Stimulated activated CD4-positive, alpha-beta T cell treated with anti-CD3 and anti-CD28 coated beads, Interleukin-2, amount 100 ng/mL, for 48 hours (primary cell): ENCODE measurements at places on chromosomes 5 and 9.

- DNase-seq, result no peak
These were observed 7.6 kb upstream of the AOPEP start for GRCh38 chr9:94718936-94719335.

- DNase-seq, result no peak
These were observed 30.0 kb downstream of the TGFBR1 start for GRCh38 chr9:99134893-99135341.

GRCh38 chr5:65821966-65822365, 100.0 kb downstream of the NLN start:
- DNase-seq, result no peak

DNA sequence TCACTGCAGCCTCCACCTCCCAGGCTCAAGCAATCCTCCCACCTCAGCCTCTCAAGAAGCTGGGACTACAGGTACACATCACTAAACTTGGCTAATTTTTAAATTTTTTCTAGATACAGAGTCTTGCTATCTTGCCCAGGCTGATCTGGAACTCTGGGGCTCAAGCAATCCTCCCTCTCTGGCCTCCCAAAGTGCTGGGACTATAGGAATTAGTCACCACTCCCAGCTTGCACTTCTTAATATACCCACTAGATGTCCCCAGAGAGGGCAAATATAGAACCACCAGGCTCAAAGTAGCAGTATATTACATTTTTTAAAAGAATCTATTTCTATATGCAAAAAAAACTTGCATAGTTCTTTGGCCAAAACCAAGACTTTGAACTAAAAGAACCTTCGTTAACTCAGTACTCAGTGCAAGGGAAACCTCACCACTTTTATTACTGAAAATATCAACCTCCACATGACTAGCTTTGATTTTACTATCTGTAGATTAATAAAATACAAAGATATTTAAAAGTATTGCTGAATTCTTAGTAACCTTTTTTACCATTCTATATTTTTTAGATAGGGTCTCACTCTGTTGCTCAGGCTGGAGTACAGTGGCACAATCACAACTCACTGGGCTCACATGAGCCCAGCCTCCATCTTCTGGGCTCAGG, 25.8 kb upstream of the HSD17B3 start:
- peak; percentile 39 for DNase-seq

GRCh38 chr9:89498852-89499480, 1.1 kb upstream of the SEMA4D start:
- no peak for DNase-seq

- DNase-seq, result no peak
These were observed 40.6 kb downstream of the JADE2 start for GRCh38 chr5:134565791-134566740.

- no peak for DNase-seq
These were observed 24.8 kb downstream of the CDC37L1 start for GRCh38 chr9:4704129-4704528.

DNA sequence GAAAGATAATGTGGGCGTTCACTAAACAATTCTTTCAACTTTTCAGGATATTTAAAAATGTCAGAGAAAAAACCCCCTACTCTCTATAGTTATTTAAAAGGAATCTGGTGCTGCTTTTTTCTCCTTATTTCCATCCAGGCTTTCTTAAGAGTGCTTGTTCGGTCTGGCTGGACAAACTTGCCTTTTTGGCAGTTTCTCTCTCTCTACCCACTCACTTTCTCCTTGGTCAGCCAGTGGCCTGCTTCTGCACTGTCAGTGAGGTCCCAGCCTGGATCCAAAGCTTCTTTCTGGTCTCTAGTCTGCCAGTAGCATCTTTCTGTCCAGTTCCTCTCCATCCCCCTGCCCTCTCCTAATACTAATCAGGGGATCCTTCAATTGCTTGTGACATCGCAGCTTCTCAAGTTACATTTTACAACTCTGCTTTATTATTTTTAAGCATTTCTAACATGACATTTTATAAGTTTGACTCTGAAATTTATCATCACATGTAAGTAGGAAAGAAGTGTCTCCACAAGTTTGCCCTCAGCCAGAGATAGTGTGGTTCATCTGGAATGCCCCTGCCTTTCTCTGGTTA, 50.4 kb downstream of the PIK3R1 start:
- DNase-seq, result no peak

GRCh38 chr9:108642871-108643270, 212.9 kb downstream of the ACTL7B start:
- DNase-seq, result no peak

DNA sequence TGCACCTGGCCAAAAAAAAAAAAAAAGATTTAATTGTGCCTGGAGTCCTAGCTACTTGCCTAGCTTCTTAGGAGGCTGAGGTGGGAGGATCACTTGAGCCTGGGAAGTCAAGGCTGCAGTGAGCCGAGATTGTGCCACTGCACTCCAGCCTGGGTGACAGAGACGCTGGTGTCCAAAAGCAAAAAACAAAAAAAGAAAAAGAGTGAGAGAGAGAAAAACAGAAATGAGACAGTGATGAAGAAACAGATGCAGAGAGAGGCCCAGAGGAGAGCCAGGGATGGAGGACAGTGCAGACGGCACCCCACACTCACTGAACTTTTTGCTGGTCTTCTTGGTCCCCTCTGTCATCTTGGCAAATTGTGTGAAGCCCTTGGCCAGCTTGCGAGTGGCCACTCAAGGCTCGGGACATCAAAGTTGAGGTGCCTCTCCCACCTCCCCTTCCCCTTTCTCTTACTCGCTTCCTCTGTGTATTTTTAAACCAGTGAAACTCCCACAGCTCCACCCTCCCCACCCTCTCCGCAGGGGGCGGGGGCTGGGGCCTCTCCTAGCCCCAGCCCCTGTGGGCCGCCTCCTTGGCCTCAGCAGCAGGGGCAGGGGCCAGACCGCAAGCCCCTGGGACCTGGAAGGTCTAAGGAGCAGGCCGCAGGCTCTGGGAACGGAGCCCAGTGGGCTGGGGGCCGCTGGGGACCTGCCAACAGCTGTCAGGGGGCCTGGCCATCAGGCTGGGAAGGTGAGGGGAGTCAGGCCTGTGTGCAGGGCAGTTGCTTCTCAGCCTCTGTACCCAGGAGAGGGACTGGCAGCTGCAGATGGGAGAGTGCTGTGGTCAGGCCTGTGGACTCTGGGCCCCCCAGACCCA, at the start of gene SH2D3C:
Gene SH2D3C (minus strand): TSS at position 387 of the 856 bp plus-strand sequence. CDS start 39 bp downstream, at position 348.
- DNase-seq, result no peak

GRCh38 chr5:115810761-115811160, 5.7 kb downstream of the CDO1 start:
- DNase-seq, result no peak

- no peak for DNase-seq
These were observed 177.4 kb downstream of the NSG2 start for GRCh38 chr5:174222891-174223290.

GRCh38 chr5:135106610-135107471, 72.8 kb upstream of the PITX1 start:
- no peak for DNase-seq

DNA sequence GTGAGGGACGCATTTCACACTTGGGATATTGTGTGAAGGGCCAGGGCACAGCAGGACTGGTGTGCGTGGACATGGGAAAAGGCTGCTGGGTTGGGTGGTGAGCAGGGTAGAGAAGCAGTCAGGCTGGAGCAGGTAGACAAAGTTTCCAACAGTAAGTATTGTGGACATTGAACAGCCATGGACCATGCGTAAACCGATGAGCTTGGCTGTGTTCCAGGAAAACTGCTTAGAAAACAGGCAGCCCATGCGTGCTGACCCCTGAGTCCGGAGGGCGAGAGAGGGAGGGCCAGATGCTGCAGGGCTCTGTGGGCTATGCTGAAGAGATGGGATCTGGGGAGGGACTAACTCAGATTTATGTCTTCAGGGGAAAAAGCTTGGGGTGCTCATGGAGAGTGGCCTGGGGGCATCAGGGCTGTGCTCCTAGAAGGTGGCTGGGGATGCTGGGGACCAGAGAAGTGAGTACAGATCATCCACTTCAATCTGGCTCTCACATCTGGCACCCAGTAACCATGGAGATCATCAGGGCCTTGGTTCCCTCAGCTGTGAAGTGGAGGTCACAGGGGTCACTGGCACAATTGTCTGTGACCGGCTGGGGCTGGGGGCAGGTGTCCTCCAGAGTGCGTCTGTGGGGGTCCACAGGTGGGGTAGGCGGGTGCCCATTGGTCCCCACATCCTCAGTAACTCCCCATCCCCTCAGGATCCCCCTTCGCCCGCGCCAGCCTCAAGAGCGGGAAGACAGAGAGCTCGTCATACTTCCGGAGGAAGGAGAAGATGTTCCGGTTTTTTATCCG, 93.3 kb downstream of the CACNA1B start:
- DNase-seq, result no peak

DNA sequence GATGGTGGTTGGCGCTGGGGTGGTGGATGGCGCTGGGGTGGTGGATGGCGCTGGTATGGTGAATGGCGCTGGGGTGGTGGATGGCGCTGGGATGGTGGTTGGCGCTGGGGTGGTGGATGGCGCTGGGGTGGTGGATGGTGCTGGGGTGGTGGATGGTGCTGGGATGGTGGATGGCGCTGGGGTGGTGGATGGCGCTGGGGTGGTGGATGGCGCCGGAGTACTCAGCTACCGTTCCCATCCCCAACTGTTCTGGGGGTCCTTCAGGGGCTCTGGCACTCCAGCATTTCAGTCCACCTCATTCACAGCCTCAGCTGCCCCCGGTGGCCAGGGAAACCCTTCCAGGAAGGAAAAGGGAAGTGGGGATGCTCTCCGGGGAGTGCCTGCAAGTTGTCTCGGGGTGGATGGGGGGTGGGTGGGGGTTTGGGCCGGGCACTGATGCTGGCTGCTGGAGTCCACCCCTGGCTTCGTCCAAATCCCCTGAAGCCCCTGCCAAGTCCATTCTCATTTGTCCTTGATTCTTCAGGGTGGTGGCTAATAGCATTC, 147.3 kb upstream of the COL5A1 start:
- no peak for DNase-seq

GRCh38 chr9:122180633-122181032, 20.9 kb downstream of the MORN5 start:
- no peak for DNase-seq

GRCh38 chr9:3993773-3994172, 306.1 kb downstream of the GLIS3 start:
- no peak for DNase-seq

GRCh38 chr5:74334062-74334761, 306.3 kb downstream of the ENC1 start:
- DNase-seq, result no peak

DNA sequence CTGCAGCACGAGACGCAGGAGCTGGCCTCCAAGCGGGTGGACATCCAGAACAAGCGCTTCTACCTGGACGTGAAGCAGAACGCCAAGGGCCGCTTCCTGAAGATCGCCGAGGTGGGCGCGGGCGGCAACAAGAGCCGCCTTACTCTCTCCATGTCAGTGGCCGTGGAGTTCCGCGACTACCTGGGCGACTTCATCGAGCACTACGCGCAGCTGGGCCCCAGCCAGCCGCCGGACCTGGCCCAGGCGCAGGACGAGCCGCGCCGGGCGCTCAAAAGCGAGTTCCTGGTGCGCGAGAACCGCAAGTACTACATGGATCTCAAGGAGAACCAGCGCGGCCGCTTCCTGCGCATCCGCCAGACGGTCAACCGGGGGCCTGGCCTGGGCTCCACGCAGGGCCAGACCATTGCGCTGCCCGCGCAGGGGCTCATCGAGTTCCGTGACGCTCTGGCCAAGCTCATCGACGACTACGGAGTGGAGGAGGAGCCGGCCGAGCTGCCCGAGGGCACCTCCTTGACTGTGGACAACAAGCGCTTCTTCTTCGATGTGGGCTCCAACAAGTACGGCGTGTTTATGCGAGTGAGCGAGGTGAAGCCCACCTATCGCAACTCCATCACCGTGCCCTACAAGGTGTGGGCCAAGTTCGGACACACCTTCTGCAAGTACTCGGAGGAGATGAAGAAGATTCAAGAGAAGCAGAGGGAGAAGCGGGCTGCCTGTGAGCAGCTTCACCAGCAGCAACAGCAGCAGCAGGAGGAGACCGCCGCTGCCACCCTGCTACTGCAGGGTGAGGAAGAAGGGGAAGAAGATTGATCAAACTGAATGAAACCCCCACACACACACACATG, 654 bp downstream of the PURA start:
- peak; percentile 30 for DNase-seq

DNA sequence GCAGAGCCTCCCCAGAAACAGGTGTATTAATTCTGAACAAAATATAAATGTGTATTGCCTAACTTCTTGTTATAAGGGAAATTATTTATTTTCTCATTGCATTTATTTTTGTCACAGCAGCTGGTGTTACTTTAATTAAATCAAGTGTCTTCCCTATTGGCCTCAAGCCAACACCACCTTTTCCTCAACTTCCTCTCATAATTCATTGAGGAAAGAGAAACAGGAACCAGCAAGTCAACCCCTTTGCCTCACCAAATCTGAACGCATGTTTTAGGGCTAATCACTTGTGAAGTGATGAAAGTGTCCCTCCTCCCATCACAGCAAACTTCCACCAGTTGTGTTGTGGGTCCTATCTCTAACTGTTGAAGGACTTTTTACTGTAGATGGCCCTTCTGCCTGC, 73.1 kb downstream of the DIRAS2 start:
- no peak for DNase-seq

DNA sequence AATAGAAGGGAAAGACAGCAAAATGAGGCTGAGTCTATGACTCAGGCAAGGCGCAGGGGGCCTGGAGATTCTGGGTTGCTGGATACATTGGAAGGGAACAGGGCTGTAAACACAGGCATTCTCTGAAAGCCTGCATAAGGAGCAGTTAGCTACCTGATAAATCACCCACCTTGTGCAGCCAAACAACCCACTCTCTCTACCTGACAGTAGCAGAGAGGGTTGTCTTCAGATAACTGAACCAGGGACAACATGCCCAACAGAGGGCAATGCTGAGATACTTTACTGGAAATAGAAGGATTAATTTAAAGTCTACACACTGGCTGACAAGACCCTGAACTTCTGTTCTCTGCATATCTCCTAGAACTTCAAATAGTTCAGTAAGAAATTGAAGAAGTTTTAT, 161.6 kb downstream of the KCTD16 start:
- no peak for DNase-seq

DNA sequence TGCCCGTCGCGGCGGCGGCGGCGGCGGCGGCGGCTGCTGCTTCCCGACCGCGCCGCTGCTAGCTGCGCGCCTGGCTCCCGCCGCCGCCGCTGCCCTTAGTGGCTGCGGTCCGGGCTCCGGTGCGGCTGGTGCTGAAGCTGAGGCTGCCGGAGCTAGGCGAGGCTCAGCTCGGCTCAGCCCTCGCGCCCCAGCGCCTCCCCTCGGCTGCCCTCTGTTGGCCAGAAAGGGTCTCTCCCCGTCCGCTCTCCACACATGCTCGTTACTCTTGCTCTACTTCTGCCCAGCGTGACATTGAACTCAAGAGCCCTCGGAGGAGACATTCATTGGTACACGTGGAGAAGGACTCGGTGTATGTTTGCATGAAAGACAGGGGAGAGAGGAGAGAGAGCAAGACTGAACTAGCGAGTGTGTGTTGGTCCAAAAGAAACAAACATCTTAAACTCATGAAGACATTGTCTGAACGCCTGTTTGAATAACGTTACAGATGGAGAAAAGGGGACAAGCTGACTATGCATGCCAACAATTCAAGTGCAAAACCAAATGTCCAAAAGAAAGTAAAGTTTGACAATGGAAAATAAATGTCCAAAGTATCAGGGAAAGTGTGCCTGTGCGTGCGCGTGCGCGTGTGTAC, at the start of gene HCN1:
Gene HCN1 (minus strand): TSS at position 175 of the 631 bp plus-strand sequence.
- peak; percentile 44 for DNase-seq
